ENCODE measurements at places on chromosomes 3 and 15. TPM values are rescaled to one million over a fixed set of nuclear protein-coding genes. Genes with fewer than 3 reads are reported as not detected.

DNA sequence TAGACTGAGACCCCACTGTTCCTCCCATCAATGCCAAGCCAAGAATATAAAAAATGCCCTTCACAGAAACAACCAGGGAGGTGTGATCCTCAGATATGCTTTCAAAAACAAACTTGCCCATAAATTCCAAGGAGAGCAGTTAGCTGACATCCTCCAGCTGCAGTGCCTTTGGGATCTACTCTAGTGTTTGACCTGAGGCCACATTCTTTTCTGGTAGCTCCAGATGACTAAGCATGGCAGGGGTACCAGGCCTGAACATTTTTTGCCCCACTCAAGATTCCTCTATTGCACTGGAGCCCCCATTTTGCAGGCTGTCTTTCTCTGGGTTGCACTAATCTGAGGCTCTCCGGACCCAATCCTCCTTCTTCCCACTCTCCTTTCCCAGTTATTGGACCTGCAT is 27.9 kb upstream of the ACP3 start:
- no peak for DNase-seq

DNA sequence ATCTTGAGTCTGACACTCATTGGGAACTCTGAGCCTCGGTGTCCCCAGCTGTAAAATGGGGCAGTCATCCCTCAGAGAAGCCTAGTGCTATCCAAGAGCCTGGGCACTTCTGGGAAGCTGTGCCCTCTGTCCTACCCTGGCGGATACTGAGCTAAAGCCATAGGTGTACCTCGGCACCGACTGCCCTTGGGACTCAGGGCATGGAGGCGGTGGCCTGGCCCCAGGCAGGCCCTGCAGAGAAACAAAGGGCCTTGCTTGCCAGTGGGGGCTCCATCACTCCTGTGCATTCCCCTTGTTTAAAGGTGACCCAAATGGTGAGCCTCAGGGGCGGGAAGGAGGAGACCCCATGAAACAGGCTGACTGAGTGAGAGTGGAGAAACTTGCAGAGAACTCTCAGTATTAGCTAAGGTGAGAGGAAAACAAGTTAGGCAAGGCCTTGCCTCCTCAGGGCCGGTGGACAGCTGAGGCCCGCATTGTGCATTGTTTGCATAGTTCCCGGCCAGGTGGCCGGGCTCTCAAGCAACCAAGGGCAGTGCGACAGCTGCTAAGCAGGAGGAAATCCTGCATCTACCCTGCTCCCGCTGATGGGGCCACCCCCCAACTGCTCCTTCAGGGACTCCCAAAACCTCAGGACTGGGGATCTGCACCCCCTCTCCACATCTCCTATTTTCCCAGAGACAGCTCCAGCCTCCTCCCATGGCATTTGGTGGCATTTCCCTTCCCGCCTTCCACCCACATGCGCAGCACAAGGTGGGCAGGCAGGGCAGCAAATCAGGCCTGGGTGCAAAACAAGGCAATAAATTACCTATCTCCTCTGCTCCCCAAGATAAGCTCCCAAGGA is 4.3 kb downstream of the PFKFB4 start:
- DNase-seq = no peak

DNA sequence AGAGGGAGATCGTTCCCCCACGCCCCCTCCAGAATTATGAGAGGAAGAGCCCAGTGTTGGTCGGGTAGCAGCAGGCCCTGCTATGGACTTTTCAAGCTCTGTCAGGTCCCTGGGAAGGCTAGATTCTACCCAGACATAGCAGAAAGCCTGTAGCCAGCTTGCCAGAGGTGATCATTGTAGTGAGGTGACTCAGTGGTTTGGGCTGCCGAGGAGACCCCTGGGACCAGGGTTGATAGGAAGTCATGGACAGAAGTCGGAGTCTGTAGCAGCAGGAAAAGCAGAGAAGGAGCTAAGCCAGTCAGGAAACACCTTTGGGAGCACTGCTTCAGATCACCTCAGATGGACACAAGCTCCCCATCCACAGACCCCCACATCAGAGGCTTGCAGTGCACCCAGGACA is 67.7 kb downstream of the CCNL1 start:
- no peak for DNase-seq

DNA sequence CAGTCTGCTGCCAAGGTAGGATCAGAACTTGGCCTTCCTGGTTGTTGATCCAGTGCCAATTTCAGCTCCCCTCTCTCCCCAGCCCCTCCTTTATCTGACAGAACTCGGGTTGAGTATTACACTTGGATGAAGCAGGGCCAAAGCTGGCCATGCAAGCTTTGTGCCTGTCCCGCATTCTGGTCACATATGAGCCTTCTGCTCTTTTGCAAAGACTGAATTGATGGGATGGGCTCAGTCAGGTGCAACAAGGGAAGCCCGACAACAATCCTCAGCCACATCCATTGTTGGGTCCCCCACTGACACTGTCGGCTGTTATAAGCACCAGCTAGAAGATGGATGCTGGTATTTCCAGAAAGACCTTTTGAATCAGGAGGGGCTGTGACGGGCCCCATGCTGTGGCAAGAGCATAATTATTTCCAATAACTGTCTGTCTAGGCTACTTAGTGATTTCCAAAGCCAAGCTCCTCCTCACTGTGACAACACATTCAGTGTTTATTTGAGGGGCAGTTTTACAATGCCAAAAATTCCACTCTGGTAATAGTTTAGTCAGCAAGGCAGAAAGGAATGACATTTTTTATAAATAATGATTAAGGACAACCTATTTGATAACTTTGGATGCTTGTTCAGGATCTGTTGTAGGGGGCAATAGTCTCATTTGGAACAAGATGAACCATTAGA is 146.8 kb upstream of the FRMD4B start:
- no peak for DNase-seq

GRCh38 chr3:188389711-188390342 is 235.9 kb downstream of the LPP start:
- no peak for DNase-seq

- DNase-seq = no peak
Observed at GRCh38 chr3:123158330-123158729, 43.4 kb upstream of the SEC22A start.

- DNase-seq = no peak
Observed at GRCh38 chr3:4462369-4463040, 4.6 kb downstream of the SUMF1 start.

DNA sequence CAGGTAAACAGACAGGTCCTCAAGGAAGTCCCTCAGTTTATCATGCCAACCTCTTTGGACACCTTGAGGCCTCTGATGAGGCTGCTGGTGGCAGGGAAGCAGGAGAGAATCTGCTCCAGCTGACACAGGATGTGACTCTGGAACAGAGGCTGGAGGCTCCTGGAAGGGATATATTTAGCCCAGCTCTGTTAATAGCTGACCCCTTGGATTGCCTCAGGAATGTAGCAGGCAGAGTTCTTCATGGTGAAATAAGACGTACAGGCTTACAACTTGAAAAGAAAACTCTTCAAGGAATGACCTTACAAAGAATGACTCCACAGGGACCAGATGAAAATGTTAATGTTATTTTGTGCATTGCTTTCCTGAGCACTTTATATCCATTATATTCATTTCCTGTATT is 90.5 kb downstream of the AQP9 start:
- DNase-seq = no peak

- no peak for DNase-seq
Observed at GRCh38 chr3:50533807-50534461, 30.5 kb upstream of the CACNA2D2 start.

DNA sequence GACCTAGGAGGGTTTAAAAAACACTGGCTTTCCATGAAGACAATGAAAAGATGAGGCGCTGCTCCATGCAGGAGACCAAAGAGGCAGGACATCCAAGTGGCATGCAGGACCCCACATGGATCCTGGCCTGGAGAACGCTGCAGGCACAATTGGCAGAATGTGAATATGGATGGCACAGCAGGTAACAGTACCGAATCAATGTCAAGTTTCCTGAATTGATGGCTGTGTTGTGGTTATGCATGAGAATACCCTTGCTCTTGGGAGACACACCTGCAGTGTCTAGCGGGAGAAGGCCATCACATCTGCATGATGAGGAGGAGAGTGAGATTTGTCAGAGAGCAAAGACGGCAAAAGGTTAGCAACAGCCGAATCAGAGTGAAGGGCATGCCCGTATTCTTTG is 74.3 kb upstream of the SEC13 start:
- DNase-seq = no peak

GRCh38 chr3:74443102-74443501 is 171.4 kb downstream of the CNTN3 start:
- no peak for DNase-seq

GRCh38 chr3:170079536-170080165 is 41.9 kb downstream of the GPR160 start:
- DNase-seq = no peak

GRCh38 chr15:88537591-88538317 is 8.7 kb downstream of the DET1 start:
- DNase-seq = no peak

DNA sequence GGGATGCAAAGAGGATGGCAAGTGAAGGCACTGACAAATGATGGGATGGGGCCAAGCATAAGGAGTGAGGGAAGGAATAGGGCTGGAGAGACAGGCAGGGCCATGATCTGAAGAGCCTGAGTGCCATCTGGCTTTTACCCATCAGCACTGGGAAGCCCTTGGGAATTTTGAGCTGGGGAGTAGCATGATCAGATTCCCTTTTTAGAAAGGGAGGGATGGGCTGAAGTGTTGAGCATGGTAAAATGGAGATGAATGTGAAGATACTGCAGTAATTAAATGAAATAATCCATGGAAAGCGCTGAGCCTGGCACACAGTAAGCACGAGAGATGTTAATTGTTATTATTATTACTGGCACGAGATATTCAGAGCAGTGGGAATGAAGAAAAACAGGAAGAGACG is 9.9 kb downstream of the RBP1 start:
- no peak for DNase-seq

- DNase-seq = no peak
Observed at GRCh38 chr15:75107908-75108838, 84.8 kb downstream of the PPCDC start.

- DNase-seq = peak; percentile 73
Observed at GRCh38 chr15:25830844-25831451, 32.2 kb downstream of the ATP10A start.

DNA sequence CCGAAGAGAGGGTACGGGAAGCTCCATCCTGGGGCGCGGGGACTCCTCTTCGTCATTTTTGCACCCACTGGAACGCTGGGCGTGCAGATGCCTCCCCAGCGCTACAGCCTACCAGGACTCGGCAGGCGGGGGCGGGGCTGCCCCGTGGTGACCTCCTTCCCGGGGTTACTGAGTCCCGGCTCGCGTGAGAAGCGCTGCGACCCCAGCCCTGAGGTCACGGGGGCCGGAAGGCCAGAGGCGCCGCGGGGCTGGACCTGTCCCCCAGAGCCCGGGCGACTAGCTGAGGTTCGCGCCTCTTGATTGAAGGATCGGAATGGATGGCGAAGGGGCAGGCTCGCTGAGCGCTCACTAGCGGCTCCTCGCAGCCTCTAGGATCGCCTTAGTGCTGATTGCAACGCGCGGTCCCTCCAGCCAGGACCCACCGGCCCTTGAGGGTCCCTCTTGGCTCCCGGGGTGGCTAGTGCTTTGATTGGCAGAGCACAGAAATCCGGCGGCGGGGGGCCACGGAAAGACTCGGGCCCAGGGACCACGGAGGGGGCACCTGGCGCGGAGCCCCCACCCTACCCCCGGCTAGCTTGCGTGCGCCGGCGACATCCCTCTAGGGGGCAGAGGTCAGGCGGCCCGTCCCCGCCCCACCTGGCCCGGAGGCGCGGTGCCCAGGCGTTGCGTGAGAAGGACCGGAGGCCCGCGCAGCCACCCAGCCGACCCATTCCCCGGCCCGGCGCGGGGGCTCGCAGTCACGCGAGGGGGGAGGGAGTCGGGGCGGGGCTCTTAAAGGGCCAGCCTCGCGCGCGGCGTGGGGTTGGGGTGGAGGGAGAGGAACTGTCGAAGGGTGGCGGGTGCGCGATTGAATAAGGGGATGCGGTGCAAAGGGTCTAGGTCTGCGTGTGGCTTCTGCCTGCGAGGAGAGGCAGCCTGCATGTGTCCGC is 781 bp upstream of the CYP1A1 start:
- DNase-seq = peak; percentile 28

DNA sequence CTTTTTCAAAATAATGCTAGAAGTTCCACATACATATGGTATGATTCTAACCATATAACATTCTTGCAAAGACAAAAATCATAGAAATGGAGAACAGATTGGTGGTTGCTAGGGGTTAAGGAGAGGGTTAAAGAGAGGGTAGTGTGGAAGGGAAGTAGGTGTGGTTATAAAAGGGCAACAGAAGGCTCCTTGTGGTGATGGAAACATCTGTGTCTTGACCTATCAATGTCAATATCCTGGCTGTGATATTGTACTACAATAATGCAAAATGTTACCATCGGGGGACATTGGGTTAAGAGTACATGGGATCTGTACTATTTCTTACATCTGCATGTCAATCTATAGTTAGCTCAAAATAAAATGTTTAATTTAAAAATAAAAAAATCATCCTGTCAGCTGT is 67.8 kb upstream of the FSIP1 start:
- no peak for DNase-seq

DNA sequence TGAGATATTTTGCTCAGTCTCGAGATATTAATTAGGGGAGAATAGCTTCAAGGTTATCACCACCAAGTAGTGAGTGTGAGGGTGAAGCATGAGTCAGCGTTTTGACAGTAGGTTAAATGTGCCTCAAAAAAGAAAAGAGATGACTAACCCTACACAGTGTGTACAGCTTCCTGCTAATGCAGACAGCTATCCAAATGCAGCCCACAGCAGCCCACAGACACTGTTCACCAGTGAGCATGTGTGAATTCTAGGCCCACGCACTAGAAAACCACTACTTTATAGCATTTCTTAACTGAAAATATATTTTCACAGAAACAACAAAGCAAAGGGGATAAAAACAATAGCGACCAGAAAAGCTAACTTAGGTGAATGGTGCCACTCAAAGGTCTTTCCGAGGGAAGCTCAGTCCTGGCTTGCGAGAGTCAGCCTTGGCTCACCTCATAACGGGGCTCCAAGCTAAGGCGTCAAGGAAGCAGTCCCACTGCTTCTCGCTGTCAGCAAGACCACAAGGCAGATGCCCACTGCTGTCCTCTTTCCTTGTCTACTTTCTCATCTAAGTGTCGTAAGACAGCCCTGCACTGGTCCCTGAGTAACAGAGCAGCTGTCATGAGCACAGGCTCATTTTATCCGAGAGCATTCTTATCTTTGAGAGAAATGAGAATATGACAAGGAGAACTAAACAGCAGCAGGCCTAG is 47.6 kb downstream of the TXNRD3 start:
- DNase-seq = no peak

GRCh38 chr15:40112789-40113188 is 4.1 kb upstream of the BMF start:
- no peak for DNase-seq

Gene CHRNA7
- total RNA-seq = 1.6 TPM

Gene FBXW12
- not detected for total RNA-seq

Gene MRAS
- 71.5 TPM for total RNA-seq

Gene UNC13C
- 16.8 TPM for total RNA-seq

Gene PLSCR4
- 107 TPM for total RNA-seq

All from uterus (tissue), 4 donors.